ENCODE measurements at places on chromosomes 13 and 19.

DNA sequence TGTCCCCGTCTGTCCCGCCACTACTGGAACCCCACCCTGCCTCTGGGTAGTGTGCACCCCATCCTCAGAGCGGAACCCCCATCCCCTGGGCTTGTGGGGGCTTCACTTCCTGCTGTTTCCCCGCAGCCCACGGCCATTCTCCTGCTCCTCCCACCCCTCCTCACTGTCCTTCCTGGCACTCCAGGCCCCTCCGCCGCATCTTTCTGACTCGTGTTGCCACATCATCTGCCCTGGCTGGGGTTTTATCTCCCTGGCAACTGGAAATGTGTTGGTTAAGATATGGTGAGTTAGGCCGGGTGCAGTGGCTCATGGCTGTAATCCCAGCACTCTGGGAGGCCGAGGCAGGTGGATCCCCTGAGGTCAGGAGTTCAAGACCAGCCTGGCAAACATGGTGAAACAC lies 37.3 kb downstream of the KDM4B start:
- no peak for DNase-seq

- no peak for DNase-seq
These were observed 109.5 kb downstream of the STK24 start for GRCh38 chr13:98467263-98467985.

DNA sequence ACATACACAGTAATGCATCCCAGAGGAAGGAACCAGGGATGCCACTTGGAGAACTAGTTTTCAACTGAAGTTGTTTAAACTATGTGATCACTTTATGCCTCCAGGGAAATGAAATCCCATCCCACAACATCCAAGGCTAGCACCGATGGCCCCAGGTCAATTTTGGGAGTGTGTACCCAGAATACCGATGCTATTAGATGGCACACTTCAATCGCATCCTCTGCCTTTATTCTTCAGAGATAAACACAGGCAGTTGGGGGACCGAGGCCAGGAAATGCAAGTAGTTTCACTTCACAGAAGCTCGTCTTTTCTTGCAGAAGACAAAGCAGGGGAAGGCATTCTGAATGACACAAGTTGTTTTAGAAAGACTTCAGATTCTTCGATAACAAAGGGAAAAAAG lies 13.8 kb downstream of the STK24 start:
- no peak for DNase-seq

GRCh38 chr13:71291842-71292146 lies 575.2 kb downstream of the DACH1 start:
- no peak for DNase-seq
